B cell (primary cell): ENCODE measurements at places on chromosomes 1 and 21.

GRCh38 chr1:171226747-171227370 is 21.4 kb upstream of the FMO1 start:
- peak; percentile 41 for DNase-seq

DNA sequence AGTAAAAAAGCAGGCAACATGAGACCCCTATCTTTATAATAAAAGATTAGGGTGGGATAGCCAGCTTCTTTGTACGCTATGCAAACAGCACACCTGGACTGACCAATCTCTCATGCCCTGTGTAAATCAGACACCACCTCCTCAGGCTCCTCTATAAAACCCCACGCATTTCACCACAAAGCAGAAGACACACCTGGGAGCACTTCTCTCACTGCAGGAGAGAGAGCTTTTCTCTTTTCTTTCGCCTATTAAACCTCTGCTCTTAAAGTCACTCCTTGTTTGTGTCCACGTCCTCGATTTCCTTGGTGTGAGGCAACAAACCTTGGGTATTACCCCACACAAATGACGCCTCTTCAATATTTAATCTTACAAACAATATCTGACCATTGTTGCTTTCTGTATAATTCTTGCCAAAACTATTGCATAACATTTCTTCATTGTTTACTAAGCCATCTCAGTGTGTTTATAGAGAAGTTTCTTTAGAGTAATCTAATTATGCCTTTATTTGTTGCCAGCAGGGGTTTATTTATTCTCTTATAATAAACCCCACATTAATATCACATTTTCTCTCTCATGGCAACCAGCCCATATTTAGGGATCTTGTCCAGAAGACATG is 31.6 kb upstream of the NUF2 start:
- no peak for DNase-seq

DNA sequence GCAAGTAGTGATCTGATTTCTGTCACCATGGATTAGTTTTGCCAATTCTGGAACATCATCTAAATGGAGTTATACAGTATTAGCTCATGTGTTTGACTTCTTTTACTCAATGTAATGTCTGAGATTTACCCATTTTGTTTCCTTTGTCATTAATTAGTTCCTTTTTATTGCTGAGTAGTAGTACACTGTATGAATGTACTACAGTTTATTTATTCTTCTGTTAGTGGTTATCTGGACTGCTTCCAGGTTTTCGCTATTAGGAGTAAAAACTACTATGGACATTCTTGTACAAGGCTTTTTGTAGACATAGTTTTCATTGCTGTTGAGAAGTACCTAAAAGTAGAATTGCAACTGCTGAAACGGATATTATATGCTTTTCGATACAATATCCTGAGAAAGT is 14.1 kb downstream of the SUCO start:
- no peak for DNase-seq

- DNase-seq: no peak
These were observed 161.1 kb upstream of the RRP15 start for GRCh38 chr1:218123968-218124367.

DNA sequence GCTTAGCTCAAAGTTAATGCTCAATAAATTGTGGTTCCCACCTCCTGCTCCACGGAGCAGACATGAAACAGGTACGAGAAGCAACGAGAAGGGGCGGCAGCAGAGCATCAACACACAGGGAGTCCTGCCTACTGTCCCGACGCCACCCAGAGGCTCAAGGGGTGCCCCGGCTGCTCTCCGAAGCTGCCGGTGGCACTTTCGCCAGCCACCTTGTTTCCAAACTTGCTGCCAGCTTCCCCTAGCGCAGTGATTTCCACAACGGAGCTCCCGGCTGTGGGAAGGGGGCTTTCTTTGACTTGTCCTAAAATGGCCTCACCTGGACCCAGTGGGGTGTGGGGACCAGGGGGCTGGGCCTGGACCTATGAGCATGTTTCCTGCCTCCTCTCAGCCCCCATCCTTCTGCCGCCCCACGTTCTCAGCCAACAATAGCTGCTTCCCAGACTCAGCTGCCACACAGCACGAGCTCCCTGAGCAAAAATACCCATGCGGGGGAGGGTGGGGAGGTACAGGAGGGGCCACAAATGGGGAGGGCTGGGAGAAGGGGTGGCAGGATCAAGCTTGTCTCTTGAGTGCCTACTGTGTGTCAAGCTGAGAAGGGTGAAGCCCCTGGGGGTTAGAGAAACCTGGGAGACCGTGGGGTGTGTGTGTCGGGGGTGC is 35.6 kb upstream of the ECE1 start:
- DNase-seq: no peak

DNA sequence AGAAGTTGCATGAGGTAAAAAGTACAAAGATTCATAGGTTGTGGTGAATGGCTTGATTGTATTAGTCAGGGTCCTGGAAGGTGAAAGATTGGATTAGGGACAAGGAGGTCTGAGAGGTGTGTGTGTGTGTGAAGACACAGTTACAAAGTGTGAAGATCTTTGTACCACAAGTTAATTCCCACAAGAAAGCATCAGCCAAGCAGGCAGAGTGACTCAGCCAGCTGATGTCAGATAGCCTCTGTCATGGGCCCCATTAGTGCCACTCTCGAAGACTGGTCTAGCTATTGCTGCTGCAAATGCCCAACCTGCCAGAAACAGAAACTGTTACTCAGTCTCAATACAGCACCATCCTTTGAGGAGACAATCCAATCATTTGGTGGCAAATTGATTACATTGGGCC is 96.5 kb downstream of the DTL start:
- DNase-seq: no peak

DNA sequence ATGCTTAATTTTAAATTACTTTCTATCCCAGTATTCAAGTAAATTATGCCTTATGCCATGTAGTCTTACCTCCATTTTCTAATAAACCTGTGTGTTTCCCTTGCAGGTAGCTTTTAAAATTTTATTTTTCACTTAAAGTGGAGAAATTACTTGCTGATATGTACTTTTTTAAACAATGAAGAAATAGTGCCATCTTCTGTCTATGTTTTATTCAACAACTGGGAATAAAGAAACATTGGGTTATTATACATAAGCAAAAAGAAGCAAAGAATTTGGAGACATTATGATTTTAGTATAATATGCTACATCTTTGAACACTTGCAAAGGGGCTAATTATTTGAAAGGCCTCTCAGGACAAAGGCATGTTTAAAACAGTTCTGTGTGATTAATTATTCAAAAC is 1912.9 kb downstream of the MRPL39 start:
- no peak for DNase-seq
